Nephron progenitor cell (in vitro differentiated cells): ENCODE measurements at places on chromosomes 4 and X.

GRCh38 chrX:40831750-40832149, 96.4 kb upstream of the MED14 start:
- DNase-seq: no peak

GRCh38 chr4:118798658-118799057, 37.3 kb downstream of the SEC24D start:
- DNase-seq: no peak

GRCh38 chr4:75512386-75513211, 1.6 kb downstream of the RCHY1 start:
- no peak for DNase-seq

DNA sequence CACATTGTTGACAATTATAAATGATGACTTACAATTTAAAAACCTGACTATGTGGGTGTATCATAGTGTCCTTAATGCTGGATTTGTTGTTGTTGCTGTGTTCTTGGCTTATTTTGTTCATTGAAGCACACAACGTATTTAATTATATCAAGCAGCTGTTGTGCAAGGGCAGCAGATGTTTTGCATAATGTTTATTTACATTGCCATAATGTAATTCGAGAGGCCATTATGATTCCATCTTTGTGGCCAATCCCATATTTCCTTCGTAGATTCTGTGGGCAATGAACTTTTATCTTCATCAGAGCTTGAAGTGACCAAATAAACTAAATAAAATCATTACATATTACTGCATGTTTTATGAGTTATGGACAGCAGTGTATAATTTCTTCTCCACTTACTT, 422.6 kb upstream of the GALNTL6 start:
- no peak for DNase-seq

- DNase-seq: no peak
Measured at GRCh38 chr4:145281224-145281623, 100.8 kb upstream of the OTUD4 start.

- no peak for DNase-seq
Measured at GRCh38 chr4:186839122-186840037, 115.7 kb upstream of the FAT1 start.

DNA sequence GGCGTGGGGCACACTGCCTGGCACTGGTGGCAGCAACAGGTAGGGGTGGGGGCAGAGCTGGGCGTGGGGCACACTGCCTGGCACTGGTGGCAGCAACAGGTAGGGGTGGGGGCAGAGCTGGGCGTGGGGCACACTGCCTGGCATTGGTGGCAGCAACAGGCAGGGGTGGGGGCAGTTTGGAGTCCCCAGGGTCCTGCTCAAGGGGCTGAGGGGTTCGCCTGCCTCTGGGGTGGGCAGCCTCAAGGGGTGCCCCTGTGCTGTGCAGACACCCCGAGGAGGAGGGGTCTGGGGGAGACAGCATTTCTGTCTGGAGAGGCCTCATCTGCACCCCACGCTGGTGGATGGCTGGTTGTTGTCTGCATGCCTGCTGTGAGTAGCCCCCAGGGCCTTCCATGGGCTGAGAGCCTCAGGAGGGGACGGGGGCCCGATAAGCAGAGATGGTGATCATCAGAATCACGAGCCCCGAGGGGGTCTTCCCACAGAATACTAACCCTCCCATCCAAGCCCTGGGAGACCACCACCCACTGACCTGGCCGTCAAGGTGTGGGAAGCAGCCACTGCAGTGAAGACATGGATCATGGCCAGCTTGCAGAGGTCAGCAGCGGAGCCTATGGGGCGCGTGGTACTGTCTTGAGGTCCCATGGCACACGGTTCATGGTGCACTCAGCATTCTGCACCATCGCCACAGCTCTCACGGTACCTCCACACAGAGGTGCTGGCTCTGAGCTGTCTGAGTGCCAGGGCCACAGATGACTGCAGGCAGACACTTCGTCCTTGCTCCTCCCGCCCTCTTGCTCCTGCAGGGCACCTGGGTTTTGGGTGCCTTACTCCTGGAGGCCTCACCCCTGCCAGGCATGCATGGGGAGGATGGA, 21.5 kb downstream of the NAT8L start:
- no peak for DNase-seq

DNA sequence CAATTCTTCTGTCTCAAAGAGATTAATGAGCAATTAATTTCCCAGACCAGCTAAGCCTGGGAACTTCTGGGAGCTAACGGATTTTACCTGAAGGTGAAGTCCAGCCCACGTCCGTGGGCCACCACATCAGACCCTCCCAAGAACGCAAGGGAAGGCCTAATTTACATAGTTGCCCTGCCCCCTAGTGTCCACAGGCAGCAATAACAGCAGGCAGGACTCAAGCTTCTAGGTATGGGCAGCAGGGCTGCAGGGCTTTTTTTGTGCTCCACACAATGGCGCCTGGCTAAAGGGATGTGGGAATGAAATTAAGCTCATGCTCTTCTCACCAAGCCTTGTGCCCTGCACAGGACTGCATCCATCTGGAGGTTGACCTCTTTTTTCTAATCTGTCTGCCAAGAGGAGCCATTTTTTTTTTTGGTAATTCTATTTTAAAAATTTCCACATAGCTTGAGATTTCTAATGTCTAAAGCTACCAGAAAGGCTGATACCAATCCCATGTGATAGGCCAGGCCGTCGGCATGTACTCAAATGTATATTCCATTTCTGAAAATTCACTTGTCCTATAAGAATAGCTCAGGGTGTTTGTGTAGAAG, 111.9 kb upstream of the TMEM164 start:
- peak; percentile 79 for DNase-seq

DNA sequence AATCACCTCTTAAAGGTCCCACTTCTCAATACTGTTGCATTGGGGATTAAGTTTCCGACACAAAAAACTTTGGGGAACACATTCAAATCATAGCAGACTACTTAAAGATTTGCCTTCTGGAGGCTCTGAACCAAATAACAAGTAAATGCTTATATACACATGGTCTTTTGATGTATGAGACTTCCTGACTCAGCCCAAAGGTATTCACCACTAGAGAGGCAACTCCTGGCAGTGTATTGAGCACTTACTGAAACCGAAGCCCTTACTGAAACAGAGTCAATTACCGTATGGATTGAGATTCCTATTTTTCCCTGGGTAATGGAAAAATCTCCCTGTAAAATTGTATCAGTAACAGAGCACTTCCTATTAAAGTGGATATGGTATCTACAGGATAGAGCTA, 45.4 kb downstream of the ZCCHC13 start:
- no peak for DNase-seq

- DNase-seq: no peak
Measured at GRCh38 chr4:89551191-89551590, 243.6 kb upstream of the GPRIN3 start.

DNA sequence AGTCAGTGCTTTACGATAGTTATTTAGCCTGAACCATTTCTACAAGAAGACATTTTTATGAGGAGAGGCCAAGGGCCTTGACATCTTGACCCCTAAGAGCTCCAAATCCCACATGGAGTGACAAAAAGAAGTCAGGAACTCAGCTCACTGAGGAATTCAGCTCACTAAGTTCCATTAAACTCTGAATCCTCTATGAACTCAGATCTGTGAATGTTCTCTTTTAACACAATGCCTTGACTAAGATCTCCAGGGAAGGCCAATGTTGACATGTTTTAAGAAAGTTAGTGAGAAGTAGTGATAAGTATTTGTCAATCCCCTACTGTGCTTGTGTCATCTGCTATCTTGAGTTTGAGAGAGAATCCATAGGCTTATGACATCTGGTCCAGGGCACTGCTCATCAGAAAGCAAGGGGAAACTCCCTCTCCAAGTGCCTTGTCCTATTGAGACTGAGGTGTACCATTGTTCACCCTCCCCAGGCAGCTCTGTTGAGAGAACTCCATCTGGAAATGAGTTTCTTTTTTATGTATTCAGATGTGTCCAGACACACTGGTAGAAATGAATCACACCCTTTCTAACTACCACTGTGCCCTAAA, 68.7 kb upstream of the PCDH19 start:
- peak; percentile 8 for DNase-seq

DNA sequence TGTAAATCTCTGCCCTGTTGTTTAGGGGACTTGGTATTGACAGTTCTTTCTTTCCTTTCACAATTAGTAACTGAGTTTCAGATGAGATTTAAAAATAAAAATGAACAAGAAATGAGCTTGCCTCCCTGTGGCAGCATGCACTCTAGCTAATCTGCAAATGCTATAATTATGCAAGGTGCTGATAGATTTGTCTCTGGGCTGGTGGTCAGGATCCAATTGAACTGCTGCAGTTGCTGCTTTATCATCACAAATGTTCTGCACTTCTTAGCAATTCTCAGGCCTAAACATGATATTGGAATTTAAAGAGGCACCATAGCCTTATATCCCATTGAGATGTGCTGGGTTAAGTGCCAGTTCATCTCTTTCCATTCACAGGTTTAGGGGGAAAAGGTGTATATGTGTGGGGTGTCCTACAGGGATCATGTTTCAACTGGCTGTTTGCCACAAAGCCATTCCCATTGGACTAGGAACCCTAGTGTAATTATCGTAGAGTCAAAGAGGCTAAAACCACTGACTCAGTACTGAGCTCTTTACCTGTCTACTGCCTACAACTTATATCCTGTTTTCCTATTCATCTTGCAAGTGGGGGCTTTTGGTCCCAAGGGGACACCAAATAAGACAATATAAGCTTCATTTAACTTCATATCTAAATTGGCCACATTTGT, 260.3 kb upstream of the TEX13A start:
- DNase-seq: no peak

GRCh38 chr4:143771269-143771668, 70.8 kb upstream of the FREM3 start:
- DNase-seq: no peak

- DNase-seq: no peak
Measured at GRCh38 chr4:13329340-13329850, 154.7 kb downstream of the RAB28 start.

DNA sequence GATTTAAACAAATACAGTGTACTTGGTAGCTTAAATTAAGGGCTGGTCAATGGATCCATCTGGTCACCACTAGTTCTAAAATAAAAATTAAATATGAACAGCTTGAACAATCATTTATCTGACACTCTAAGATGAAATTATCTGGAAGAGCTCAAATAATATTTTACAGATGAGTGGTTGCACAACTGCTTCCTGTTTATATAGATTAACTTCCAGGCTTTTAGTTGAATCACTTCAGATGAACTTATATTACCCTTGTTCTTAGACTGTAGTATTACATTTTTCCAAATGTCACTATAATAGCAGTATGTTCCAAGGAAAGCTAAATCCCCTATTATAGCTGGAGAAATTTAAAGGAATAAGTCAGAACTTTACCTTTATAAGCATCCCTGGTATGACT, 92.4 kb upstream of the SMIM10 start:
- no peak for DNase-seq

GRCh38 chr4:90128961-90129495, 1.8 kb downstream of the CCSER1 start:
- no peak for DNase-seq

- DNase-seq: no peak
Measured at GRCh38 chrX:72366178-72366577, 60.5 kb upstream of the CITED1 start.

GRCh38 chr4:34094114-34094513, 2150.2 kb downstream of the ARAP2 start:
- DNase-seq: no peak

DNA sequence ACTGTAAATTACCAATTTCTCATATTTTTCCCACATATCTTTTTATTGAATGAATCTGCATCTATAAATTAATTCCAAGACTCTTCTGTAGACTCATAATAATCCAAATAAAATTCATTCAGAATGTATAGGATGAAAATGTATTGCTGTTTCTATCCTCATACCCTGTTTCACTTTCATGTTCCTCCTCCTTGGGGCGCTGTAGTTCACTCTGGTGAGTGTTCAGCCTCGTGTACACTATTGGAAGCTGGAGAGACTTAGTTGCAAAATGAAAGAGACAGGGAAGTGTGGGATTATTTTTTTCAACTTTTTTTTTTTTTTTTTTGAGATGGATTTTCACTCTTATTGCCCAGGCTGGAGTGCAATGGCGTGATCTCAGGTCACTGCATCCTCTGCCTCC, 296.1 kb downstream of the TLL1 start:
- DNase-seq: peak; percentile 4

- DNase-seq: no peak
Measured at GRCh38 chr4:121684561-121684960, 12.2 kb downstream of the ANXA5 start.

DNA sequence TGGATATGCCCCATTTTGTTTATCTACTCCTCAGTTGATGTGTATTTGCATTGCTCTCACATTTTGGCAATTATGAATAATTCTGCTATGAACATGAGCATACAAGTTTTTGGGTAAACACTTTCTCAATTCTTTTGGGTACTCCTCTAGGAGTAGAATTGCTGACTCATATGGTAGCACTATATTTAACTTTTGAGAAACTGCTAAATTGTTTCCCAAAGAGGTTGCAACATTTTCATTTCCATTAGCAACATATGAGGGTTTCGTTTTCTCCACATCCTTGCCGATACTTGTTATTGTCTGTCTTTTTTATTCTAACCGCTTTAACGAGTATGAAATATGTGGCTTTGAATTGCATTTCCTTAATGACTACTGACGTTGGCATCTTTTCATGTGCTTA, 185.4 kb downstream of the TSPAN5 start:
- no peak for DNase-seq

GRCh38 chr4:101604976-101605375, 185.6 kb upstream of the BANK1 start:
- DNase-seq: no peak

DNA sequence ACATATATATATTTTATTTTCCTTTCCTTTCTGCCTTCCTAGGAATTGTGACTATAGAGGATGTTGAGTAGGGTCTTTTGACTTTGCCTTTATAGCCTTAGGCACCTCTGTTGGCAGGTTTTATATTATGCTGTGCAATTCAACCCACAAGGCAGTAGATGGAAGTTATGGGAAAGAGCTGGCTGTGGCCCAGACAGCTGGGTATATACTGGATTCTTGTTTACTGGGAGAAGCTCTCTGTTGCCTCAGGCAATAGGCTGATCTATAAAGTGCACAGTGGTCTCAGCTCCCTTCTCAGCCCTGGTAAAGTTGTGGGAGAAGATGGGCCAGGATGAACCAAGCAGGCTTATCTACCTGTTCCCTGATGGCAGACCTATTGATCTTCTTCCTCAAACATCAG, 342.0 kb downstream of the GBA3 start:
- no peak for DNase-seq

GRCh38 chr4:54229631-54230483, 764 bp downstream of the PDGFRA start:
- peak; percentile 67 for DNase-seq

- DNase-seq: no peak
Measured at GRCh38 chr4:8577046-8577445, 3.1 kb upstream of the GPR78 start.

GRCh38 chr4:64271601-64272081, 137.6 kb downstream of the TECRL start:
- no peak for DNase-seq

DNA sequence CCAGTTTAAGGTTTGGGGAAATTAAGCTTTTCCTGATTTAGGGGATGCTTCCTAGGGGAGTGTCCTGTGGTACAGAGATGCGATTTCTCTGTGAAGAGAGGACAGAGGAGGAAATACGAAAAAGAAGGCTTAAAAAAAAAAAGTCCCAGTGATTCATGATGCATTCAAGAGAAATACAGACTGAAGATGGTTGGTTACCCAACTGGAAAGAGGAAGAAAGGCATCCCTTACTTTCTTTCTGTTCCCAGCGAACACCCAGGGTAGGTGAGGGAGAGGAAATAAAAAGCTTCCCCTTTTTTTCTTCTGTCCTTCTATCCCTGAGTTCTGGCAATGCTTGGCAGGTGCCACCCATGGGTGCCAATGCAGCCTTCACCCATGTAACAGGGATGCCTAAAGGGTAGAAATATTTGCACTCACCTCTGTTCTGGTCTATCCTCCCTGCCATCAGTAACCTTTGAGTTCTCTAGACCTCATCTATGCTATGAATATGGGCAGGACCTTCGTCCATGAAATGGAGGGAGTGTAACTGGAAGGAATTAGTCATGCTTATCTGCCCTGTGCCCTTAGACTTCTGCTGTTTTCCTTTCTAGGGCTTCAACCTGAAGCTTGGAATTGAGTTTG, 230.1 kb upstream of the GALNTL6 start:
- DNase-seq: no peak
